Mesothelial cell of epicardium (in vitro differentiated cells): ENCODE measurements at places on chromosomes 3 and 15.

DNA sequence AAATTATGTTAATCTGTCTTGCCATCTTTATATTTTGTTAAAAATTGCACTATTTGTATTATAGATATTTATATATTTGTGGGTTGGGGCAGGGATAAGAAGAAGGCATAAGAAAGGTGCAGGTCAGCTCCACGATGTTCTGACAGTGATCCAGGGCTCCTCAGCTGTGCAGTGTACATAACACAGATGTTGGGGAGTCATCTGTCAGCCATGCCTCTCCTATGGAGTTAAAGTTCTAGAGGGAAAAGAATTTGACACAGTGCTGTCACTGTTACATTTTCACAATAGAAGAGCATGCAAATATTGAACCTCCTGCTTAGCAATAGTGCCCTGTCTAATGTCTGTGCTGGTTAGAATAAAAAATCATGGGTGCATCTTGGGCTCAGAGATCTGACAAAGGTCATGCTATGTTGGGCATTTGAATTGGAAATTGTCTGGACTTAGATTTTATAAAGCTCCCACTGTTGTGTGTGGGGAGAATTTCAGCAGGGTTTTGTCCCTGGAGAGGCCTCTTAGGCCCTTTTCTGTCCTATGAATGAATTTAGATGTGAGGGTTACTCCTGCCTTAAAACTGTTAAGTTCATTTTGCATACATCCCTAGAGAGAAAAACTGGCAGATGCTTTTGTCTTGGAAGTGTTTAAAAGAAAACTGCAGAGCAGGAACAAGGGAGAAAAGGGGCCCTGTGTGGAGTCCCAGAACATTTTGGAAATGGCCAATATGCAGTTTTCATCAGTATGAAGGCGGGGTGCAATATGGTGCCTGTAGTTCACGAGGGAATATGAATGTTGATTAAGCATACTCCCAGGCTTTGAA is 20.4 kb downstream of the CDIN1 start:
- DNase-seq, result no peak

- no peak for DNase-seq
Observed at GRCh38 chr15:38665586-38666305, 101.1 kb upstream of the RASGRP1 start.

- DNase-seq, result no peak
Observed at GRCh38 chr3:14761121-14761672, 57.6 kb upstream of the FGD5 start.

- DNase-seq, result peak; percentile 78
Observed at GRCh38 chr3:32780735-32781210, 37.0 kb upstream of the TRIM71 start.
